ENCODE measurements at places on chromosomes 6 and 20.

DNA sequence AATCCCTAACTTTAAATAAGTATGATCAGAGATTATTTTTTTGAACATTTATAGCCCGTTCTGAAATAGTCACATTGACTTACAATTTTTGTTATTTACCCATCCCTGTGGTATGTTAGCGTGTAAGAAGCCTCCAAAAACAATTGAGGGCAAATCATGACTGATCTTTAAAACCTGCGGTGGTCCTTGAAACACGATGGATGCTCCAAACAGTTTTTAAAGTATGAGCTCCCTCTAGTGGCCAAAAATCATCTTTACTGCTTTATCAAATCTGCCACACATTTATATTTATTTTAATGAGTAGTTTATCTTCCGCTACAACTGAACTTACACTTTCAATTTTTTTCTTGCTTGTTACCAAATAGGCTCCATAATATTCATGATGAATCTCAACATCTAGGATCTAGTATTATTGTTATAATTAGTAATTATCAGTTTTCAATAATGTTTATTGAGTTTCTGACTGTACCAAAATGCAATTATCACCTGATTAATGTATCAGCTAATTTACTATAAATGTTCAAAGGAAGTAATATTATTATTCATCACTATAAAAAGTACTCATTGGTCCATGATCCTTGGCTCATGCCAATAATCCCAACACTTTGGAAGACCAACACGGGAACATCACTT, 52.2 kb downstream of the MARCKS start:
- no peak for DNase-seq

DNA sequence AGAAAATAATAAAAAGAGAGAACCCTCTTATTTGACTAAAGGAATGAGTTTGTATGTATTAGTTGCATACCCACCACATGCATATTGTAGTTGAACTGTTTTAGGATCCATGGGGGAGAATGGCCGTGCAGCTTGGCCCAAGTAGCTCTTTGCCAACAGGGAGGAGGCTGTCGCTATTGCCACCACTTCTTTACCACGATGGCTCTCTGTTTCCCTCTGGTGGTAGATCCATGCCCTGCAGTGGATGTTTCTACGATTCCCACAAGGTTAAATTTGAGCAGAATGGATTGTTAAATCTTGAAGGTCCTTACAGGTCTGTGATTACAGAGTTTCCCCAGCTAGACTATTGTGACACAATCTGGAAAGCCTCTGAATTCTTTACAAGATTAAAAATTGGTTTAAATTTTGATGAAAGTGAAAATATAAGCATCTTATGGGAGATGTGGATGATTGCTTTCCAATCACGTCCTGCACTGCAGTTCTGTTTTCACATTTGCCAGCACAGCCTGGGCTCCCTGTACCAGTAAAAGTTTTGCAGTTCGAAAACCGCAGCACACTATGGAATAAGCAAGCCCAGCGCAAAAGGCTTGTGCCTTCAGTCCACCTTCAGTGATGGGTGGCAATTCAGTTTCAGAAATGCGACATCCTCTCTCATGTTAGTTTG, 34.4 kb upstream of the FNDC1 start:
- DNase-seq = peak; percentile 89

- DNase-seq = no peak
Observed at GRCh38 chr6:5025911-5026819, 22.3 kb upstream of the RPP40 start.

DNA sequence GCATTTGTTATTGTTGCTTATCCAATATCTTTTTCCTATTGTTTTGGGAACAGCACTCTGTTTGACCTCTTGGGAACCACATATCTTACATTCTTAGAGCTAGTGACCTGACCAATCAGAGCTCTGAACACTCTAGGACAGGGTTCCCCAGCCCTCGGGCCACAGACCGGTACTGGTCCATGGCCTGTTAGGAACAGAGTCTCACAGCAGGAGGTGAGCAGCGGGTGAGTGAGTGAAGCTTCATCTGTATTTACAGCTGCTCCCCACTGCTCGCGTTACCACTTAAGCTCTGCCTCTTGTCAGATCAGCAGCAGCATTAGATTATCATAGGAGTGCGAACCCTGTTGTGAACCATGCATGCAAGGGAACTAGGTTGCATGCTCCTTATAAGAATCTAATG, 226.0 kb upstream of the TSHZ2 start:
- no peak for DNase-seq

GRCh38 chr6:21598674-21599023, 5.1 kb downstream of the SOX4 start:
- DNase-seq = no peak

DNA sequence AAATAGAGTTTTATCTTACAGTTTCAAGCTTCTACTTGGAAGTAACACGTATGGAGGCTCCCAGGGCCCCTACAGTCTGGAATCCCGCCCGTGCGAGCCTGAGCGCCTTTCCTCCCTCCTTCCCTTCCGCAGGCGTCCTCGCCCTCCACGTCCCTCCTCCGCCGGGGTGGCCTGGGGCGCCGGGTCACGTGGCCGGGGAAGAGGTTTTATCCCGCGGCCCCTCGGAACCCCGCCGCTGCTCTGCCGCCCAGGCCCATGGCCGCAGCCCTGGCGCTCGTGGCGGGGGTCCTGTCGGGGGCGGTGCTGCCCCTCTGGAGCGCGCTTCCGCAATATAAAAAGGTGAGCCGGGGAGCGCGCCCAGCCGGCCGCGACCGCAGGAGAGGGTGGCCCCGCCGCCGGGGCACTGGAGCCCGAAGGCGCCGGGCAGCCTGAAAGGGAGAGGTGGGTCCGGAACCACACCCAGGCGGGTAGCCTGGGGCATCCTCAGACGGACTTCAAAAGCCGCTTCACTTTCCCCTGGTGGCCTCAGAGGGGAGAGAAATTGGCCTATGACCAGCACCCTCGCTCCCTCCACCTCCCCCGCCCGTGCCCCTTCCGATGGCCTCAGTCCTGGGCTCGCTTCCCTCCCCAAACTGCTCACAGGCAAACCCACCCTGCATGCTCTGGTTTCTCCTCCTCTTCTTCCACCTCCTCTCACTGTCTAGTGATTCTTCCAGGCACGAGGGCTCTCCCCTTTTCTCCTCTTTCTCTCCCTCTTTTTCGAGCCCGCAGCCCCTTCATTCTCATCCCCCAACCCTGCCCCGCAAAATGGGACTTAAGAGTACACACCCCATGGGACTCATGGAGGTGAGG, at the start of gene CLPSL2:
Gene CLPSL2, plus strand, starts transcription at position 235 of the 852 bp plus-strand sequence. Its CDS starts 21 bp downstream, at position 256.
- no peak for DNase-seq

GRCh38 chr6:166743406-166744222, 116.6 kb upstream of the RPS6KA2 start:
- DNase-seq = peak; percentile 28

DNA sequence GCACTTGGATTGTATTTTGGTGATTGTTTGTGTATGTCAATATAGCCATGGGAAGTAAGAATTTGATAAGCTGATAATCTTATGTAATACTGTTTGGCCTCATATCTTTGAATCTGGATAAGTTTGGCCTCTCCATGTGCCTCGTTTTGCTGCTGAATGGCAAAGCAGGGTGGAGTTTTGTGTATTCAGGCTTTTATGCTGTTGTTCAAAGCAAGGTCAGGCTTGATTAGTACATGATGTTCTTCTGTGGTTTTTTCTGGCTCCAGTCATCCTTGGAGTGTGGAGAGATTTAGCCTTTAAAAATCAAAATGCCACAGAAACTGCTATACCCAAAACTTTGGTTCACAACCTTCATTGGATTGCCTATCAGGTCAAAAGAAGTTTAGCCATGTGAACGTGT, 728.9 kb upstream of the GJE1 start:
- no peak for DNase-seq

DNA sequence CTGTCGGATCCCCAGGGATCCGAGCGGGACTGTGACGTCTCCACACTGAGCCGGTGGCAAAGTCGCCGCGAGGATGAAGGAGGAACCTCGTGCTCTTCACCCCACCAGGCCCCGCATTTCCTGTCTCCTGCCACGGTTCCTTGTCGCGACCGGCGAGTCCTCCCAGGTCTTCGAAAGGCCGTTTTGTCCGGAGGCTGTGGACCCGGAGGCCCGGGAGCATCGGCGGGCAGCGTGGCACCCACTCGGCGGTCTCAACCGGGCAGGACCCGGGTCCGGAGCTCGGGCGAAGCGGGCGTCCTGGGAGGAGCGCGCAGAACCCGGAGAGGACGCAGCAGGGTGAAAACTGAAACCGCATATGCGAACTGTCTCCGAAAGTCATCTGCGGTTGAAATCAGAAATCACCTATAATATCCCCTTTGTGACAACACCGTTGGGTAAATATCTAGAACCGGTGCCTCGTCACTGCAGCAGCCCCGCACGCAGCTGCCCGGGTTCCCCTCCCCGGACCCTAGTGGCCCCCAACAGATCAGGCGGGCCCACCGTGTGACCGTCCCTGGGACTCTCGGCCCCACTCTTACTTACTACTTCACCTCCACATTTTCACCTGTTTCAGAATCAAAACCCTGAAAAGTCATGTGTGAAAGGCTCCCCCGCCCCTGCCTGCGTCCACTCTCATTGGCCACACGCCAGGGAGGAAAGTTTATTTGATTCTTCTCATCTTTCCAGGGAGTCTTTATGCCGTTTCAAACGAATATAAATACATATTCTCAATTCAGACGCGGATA, 3.1 kb upstream of the ULBP2 start:
- DNase-seq = peak; percentile 79

- DNase-seq = no peak
Observed at GRCh38 chr20:19973961-19974629, 43.1 kb upstream of the NAA20 start.

GRCh38 chr6:148700047-148700715, 46.6 kb upstream of the UST start:
- no peak for DNase-seq

DNA sequence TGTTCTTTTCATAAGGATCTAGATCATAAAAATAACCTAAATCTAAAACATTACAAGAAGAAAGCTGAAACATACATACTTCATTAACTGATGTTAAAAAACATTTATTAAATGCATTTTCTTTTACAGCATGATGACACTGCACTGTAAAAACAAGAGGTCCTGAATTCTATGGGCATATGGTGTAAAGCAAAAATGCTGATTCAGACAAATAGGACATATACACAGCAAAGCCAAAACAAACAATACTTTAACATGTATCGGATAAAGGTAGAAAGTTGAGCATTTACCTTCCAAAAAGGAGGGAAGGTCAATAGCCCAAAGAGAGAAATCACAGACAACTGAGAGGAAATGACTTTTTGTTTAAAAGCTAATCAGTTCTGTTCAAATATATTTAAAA, 221.5 kb downstream of the RNGTT start:
- no peak for DNase-seq

GRCh38 chr6:141677598-141678211, 455.0 kb upstream of the GJE1 start:
- no peak for DNase-seq

DNA sequence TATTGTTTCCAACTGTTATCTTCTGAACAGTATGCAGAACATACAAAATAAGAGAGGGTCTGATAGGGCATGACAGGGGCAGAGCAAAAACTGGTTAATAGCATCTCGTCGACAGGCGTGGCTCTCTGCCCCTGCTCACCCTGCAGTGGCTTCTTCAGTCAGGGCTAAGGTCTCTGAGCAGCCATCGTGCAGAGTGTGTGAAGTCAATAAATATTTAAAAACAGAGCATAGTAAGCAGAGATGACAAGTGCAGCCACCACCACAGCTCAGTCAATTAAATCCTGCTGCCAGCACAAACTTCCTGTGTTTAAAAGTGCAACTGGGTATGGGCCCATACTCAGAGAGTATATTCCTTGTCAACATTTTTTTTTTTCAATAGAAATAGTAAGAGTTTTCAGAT, 373.4 kb upstream of the AGPAT4 start:
- no peak for DNase-seq

GRCh38 chr20:17499041-17499440, 32.1 kb downstream of the BFSP1 start:
- DNase-seq = no peak

DNA sequence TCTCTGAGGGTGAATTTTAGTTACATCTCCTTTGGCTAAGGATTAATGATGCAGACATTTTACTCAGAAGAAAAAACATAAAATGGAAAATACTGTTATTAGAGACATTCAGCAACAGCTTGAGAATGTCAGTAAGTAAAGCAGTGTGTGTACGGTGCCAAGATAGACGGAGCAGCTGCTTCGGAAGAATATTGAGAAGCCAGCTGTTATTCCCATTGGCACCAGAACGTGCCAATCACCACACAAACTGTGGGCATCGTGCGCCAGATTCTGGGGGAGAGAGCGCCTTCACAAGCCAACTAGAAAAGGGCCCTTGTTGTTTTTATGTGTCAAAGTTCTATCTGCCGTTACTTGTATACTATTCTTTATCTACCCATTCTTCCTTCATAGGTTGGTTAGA, 163.4 kb downstream of the MTFR2 start:
- DNase-seq = no peak

DNA sequence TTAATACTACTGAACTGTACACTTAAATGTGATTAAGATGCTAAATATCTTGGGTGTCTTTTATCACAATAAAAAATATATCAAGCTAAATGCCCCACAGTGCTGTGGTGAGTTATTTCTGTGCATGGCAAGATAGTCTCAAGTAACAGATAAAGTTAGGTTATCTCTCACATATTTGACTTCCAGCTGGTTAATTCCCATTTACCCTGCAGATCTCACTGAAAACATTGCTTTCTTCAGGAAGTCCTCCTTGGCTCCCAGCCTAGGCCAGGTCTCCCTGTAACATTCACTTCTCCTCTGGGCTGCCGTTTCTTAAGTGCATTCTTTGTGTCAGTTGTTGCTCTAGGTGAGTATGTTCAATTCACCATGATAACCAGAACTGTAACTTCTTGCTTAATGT, 59.1 kb downstream of the SLC22A1 start:
- no peak for DNase-seq

DNA sequence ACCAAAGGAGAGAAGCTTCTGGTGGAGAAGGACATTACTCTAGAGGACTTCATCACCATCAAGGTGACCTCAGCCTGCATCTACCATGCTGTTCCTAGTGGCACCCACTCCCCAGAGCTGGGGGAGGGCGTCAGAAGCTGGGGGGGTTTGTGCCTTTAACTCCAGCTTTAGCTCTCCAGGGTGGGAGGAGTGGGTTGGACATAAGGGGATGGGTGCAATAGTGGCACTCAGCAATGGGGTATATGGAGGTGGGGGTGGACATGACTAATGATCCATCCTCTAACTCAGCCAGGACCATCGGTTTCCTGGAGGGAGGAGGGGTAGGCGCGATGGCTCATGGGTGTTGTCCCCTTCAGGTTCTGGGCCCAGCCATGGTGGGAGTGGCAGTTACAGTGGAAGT, 40.1 kb downstream of the SNRPB start:
- DNase-seq = no peak

DNA sequence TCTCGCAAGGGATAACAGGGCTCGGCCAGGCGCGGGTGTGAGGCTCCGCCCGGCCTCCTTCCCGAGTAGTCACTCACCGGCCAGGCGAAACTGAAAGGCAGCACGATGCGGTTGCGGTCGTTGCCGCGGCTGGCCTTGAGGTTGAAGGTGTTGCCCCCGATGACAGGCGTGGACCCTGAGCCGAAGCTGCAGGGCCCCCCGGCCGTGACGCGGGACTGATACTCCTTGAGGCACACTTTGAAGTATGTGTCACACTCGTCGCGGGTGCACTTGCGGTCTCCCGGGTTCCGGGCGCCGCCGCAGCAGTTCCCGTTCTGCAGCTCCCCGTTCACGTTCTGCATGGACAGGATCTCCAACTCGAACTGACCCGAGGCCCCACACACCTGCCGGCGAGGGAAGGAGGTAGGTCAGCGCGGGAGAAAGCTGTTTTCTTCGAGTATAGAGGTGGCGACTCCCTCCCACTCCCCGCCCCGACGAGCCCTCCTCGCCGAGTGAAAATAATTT, 1.1 kb downstream of the JAG1 start:
- DNase-seq = peak; percentile 73

Data from activated CD8-positive, alpha-beta memory T cell treated with anti-CD3 and anti-CD28 coated beads for 24 hours (primary cell).